ENCODE measurements at places on chromosomes 5 and 9. TPM values are rescaled to one million over a fixed set of nuclear protein-coding genes. Genes with fewer than 3 reads are reported as not detected.

Gene ORM2
- total RNA-seq, result not detected

Gene GDA
- 0.23 TPM for total RNA-seq

Gene PCDHA2
- total RNA-seq, result 4.2 TPM

Gene VLDLR
- 4.4 TPM for total RNA-seq

Gene FASTKD3
- total RNA-seq, result 9.1 TPM
